Fibroblast of pulmonary artery (primary cell): ENCODE measurements at places on chromosomes 3 and 15.

DNA sequence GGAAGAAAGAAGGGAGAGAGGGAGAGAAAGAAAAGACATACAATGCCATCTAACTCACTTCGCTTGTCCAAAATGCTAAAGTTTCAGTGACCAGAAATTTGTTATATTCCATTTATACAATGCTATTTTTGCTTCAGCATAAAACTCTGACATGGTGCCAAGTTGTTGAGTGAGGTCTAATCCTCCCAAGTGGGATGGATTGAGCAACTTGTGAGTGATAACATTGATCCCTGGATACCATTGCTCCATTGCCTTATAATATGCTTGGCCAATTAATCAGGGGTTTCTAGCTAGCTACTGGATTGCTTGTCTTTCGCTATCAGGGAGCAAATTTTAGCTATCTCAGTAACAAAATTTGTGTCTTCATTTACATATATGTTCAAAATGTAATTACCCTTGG, 615.6 kb upstream of the DPPA4 start:
- DNase-seq, result peak; percentile 78

DNA sequence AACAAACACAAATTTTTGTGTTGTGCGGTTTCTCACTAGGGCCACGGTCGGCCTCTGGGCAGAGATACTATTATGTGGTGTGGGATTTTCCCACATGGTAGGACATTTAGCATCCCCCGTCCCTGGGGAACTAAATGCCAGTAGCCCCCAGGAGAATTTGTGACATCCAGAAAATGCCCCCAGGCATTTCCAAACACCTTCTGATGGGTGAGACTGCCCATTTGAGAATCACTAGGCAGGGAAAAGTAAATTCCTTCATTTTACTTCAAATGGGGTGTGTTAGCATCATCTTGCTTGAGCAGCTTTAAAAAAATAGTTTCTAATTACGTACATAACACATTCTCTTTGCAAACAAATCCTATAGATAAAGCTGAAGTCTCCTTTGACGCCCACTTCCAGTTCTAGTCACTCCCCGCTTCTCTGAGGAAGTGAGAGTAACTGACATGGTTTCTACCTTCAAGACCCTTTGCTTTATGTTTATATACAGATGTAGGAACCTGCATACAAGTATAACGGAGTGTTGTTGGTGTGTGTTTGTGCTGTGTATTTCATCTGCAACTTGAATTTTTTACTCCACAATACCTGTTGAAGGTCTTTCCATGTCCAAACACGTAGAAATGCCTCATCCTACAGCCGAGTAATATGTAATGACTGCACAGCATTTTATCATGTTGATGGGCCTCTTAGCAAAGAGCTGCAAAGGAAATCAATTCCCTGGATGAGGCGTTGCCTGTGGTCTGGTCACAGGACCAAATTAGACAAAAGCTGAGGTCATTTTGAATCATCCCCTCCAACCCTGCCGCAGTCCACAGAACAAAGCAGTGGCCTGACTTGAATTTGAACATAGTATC, 31.4 kb upstream of the ZBTB38 start:
- DNase-seq, result peak; percentile 93

DNA sequence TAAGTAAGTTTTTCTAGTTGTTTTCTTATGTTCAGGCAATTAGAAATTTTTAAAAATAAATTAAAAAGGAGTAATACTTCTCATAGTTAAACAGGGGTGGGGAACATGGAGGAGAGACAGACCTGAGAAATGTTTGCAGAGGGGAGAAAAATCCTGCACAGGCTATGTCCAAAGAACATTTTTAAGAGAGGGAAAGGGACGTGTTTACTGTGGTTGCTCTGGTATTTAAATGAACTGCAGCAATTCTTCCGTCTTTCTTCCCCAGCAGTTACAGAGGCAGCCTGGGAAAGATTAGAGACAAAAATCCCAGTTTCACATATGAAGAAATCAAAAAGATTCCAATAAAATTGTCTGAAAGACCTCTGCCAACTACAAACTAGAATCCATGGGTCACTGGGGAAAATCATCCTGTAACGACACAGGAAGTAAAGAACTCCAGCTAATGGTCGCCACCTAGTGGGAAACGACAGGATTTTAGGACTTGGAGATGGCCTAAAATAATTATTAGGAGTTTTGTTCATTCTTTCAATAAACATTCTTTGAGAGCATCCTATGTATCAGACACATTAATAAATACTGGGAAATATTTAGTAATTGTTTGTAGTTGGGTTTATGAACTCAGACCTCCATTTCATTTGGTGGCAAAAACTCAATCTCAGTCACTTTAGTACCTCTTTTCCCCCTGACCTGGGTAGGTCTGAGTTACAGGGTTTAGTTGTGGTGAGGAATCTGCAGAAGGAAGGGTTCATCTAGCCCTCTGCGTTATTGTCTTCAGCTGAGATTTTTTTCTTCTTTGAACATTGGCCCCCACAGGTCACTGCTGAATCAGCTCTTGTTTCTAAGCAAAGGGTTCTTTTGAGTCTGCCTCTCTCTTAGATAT, 69.9 kb upstream of the GOLIM4 start:
- DNase-seq, result peak; percentile 88

DNA sequence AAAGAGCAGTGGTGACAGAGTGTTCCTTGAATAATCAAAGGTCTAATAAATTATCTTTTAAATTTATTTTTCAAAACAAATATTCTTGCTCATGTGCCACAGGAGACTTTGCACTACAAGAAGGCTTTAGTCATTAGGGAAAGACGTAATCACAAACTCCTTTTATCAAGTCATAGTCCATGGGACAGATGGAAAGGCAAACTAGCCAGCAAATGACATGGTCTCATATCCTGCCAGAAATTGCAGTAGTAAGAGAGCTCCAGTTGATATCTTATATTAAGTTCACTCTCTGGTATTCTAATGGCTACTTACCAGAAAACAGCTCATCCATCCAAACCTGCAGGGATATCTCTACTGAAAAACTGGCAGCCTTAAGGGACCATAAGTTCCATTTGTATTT, 225.0 kb upstream of the TP63 start:
- no peak for DNase-seq

- no peak for DNase-seq
Measured at GRCh38 chr3:13045241-13045903, 27.9 kb downstream of the IQSEC1 start.

GRCh38 chr3:183108001-183108449, 8.7 kb upstream of the MCCC1 start:
- DNase-seq, result peak; percentile 39

GRCh38 chr3:37652851-37653250, 208.8 kb upstream of the CTDSPL start:
- DNase-seq, result no peak

GRCh38 chr3:98628317-98628716, 34.9 kb upstream of the CPOX start:
- DNase-seq, result no peak

- DNase-seq, result peak; percentile 44
Measured at GRCh38 chr3:190322604-190323245, 479 bp upstream of the CLDN1 start.

DNA sequence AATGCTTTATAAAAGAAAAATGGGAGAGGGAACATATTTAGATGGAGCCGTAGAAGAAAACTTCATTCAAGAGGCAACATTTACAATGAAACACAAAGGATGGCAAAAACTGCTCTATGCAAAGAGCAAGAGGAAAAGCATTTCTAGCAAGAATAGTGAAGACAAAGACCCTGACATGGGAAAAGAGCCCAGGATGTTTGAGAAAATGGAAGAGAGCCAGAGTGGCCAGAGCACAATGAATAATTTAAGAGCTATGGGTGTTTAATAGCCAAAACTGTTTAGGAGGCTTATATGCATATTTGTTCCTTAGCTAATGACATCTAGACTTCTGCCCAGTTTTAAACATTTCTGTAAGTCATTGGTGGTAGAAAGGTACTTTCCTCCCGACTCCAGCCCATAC, 25.4 kb upstream of the SEMA6D start:
- DNase-seq, result no peak

- no peak for DNase-seq
Measured at GRCh38 chr3:191372122-191372521, 41.8 kb upstream of the UTS2B start.
